ENCODE measurements at places on chromosomes 2 and 18.

DNA sequence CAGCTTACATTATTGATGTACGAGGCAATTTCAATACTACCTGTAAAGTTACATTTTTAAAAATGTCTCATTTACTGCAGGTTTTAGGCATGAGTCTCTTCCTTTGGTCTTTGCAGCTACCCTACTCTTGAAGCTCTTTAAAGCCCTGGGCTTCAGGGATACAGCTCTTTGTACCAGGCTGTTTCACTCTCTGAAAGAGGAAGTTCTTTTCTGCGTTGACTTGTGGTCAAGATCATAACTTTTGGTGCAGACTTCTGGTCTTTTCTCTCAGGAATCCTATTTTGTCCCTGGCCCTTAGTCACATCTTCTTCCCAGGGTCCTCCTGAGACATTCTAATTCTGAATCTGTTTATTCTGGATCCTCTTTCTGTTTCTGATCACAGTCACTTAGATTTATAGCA, 16.6 kb upstream of the HRH4 start:
- DNase-seq, result no peak

GRCh38 chr2:239773228-239774141, 251.7 kb downstream of the NDUFA10 start:
- no peak for DNase-seq

GRCh38 chr2:42809819-42810120, 17.4 kb upstream of the HAAO start:
- DNase-seq, result no peak

DNA sequence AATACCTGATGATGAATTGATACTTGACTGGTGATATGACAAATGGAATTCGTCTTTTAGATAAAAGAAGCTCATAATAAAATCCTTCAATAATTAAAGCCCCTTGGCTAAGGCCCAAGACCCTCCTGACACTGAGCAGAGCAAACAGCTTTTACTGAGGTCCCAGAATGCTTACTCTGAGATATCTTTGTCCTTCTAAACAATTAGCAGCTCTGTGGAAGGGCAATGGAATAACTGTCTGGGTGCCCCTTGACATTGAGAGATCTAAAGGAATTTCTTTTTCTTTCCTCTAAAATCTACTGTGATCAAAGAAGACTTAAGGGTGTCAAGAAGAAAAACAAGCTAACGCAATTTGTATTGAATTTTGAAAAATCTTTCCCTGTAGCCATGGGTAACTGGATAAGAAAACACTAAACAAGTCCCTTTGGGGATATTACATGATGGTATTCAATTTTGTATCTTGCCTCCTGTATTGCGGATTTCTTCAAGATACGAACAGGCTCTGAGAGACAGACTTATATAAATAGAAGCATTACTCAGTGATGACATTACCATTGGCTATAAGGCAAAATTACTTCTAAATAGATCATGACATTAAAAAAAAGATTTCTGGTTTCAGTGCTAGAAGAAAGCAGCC, 128.8 kb downstream of the MREG start:
- DNase-seq, result no peak

GRCh38 chr2:106863387-106863786, 22.6 kb downstream of the ST6GAL2 start:
- no peak for DNase-seq

DNA sequence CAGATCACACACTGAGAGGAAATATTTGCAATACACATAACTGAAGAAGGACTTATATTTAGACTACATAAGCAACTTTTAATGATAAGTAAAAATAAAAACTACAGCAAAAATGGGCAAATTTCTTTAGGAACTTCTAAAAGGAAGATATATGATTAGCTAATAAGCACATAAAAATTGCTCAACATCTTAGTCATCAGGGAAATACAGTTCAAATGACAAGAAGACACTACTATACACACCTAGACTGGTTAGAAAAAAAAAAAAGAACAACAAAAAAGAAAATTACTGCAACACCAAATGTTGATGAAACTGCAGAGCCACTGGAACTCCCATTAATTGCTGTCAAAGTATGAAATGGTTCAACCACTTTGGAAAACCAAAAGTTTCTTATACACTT, 1247.5 kb upstream of the ACVR2A start:
- no peak for DNase-seq

- peak; percentile 15 for DNase-seq
These were observed 30.1 kb upstream of the CCL20 start for GRCh38 chr2:227783404-227784138.

- no peak for DNase-seq
These were observed 52.8 kb downstream of the EDAR start for GRCh38 chr2:108936076-108936864.

DNA sequence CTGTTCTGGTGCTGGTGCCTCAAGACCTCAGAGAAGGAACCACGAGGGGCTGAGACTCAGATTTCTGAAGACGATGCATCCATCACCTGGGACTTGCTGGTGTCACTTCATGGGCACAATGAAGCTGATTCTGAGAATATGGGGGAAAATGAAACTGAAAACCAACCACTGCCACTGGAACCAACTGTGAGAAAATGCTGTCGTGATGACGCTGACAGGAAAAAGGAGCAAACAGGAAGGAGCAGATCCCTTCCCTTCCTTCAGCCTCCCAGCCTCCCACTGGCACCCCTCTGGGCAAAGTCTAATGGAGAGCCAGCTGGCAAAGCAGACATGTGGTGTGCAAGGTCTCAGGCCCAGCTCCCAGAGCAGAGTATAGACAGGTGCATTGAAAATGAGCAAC, 109.7 kb downstream of the FOXI3 start:
- no peak for DNase-seq

- DNase-seq, result no peak
These were observed 32.7 kb downstream of the SPIRE1 start for GRCh38 chr18:12625241-12625640.

DNA sequence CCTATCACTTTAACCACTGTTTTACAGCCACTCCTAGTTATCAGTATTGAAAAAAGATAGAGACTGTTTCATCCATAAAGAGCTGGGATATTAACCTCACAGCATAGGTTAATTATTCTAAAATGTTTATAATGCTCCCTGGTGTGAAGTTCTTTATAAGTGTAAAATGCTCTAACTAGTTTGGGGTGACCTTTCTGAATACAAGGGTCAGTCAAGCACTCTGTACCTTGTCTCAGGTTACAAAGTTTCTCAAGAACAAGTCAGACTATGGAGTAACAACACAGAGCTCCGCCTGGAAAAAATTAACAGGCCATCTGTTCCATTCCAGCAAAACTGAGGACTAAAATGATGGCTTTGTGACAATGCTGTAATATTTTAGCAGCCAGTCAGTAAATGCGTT, 107.4 kb downstream of the NOL4 start:
- DNase-seq, result no peak

DNA sequence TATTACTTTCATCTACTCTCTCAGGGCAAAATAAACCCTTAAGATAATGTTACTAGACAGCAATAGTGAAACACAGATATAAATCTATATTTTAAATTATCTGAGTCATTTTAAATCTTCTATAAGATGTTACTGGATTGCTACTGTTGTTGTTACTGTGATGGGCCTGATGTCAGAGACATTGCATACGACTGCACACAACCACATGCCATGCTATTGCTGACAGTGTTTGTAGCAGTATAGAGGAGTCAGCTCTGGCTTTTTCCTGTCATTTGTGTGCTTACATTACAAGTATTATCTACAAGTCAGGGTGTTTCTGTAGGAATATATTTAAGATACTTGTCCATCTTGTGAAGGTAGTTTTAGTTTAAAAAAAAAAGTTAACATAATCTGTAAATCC, 63.9 kb downstream of the CCDC148 start:
- DNase-seq, result no peak

DNA sequence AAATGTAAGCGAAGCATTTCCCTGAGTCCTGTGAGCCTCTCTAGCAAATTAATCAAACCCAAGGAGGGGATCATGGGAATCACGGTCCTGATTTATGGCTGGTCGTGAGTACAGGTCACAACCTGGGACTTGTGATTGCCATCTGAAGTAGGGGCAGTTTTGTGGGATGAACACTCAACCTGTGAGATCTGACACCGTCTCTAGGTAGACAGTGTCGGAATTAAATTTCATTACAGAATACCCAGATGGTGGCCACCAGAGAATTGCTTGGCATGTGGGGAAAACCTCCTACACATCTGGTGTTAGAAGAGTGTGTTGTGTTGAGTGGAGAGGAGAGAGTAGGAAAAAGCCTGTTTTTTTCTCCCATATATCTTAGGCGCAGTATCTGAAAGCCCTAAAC, 12.5 kb downstream of the CAPN14 start:
- DNase-seq, result no peak

GRCh38 chr2:9441556-9441955, 18.1 kb downstream of the CPSF3 start:
- DNase-seq, result no peak

DNA sequence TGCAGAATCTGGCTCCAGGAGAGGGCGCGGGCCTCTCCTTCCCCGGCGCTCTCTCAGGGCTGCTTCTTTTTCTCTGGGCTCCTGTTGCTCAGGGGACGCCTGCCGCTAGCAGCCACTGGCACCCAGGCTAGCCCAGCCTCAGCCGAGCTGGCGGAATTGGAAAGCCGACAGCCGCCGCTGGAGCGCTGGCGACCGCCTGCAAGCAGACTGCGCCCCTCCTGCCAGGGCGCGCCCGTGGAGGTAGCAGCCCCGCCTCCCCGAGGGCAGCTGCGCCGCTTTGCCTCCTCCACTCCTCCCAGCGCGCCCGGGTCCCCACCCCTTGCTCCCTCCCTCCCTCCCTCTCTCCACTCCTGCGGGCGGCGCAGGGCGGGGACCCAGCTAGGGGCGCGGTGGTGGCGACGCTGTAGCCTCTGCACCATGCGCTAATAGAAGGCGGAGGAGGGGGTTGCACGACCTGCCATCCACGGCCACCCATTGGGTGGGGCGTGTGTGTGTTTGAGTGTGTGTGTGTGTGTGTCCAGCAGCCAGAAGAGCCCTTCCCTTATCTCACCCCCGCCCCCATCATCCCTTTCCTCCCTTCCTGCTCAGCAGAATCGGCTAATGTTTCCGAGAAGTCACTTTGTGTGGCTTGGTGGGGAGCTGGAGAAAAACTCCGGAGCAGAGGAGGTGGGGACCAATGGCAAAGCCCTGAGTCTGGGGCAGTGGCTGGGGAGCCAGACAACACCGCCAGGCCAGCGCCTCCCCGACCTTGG, at the start of gene SCN9A:
TSS of gene SCN9A (minus strand) at position 209 of the 752 bp plus-strand sequence. CDS start 64,188 bp downstream, outside the sequence.
- DNase-seq, result no peak

DNA sequence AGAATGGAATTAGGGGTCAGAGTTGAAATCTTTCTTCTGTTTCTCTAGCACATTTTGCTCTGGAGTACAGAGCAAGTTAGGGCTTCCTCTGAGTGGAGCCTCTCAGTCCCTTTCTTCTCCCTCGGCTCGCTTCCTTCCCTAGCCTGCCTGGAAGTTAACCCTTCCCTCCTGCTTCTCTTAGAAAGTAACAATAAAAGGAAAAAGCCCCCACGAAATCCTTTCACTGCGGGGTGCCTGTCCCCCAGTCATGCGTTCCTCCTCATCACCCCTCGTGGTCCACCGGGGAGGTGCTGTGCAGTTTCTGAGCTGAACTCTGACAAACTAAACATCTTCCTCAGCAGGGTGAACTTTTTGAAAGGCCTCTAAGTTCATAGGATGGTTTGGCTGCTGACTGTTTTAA, 2.0 kb downstream of the IGFBP2 start:
- no peak for DNase-seq

DNA sequence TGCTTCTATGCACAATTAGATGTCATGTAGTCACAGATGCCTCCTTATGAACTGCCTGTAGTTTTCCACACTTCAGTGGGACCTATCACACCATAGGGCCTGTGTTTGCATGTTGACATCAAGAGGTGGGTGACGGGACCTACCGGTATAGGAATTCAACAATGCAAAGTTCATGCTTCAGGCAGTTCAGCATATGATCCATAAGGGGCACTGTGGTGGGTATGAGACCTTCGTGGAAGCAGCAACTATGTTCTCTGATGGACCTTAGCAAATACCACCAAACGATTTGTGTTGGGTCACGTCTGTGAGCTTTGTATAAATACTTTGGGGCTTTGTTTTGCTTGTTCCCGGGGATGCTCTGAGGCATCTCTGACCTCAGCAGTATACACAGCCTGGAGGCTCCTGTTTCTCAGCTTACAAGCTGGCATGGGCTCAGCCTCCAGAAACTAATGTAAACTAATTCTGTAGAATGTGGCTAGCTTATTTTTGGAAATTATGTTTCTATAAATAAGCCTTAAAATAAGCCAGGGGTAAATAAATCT, 111.6 kb downstream of the DTNA start:
- DNase-seq, result no peak

GRCh38 chr2:216850665-216851322, 9.1 kb downstream of the TNP1 start:
- DNase-seq, result peak; percentile 33

DNA sequence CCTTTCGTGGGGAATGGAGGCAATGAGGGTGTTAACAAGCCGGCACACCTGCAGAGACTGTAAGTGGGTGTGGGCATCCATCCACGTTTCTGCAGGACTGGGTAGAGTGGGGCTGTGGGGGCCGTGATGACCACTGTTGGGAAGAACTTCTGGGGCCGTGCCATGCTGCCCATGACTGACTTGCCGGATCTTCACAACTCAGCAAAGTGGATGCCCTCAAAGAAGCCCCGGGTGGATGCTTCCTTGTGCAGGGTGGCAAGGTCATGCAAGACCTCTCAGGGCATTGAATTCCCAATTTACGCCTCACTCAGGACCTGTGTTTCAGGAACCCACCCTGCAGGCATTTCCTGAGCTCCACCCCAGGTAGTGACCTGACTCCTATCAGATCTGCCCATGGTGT, 143.5 kb upstream of the TPO start:
- DNase-seq, result no peak

GRCh38 chr2:64865073-64865830, 123.9 kb upstream of the SLC1A4 start:
- DNase-seq, result peak; percentile 67

DNA sequence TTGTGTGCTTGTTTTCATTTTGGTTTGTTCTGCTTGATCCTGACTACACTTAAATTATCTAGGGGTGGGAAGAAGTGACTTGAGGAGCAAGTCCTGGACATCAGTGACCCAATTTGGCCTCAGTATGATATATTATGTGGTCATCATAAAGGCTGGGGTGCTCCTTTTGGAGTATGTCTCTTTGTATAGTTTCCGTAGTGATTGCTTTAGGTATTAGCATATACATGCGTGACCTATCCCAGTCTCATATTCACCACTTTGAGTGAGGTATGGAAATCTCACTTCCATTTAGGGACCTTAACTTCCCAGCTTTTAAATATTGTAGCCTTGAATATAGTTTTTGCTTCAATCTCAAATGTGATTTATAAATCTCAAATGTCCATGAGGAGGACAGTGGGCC, 241.0 kb downstream of the PTGR3 start:
- no peak for DNase-seq

- no peak for DNase-seq
These were observed 4.9 kb downstream of the COPS7B start for GRCh38 chr2:231791107-231791506.

- DNase-seq, result no peak
These were observed 33.3 kb upstream of the E2F6 start for GRCh38 chr2:11499081-11499743.

DNA sequence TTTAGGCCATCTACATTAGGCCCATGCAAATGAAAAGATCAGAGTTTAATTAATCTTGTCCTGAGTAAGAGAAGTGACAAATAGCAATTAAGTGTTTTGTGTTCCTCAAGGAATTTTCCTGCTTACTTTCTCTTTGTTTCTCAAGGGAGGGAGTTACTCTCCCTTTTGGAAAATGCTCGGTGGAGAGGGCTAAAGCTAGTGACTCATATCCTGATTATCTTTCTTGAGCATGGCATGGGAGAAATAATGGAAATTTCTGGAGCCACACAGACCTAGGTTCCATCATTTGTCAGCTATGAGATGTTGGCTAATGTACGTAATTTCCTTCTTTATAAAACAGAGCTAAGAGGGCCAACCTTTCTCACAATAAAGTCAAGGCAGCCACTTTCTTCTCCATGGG, 177.1 kb downstream of the ETAA1 start:
- DNase-seq, result no peak

- no peak for DNase-seq
These were observed 7.9 kb upstream of the INPP4A start for GRCh38 chr2:98436734-98437133.

All from T-helper 2 cell treated with Interferon-gamma antibody and Interleukin-4, amounts not matched to agents 5 μg/mL and 100 μg/mL, for 36 hours (primary cell).